Upper lobe of right lung (tissue), 1 donor: ENCODE measurements at places on chromosomes 6 and 20. TPM values are rescaled to one million over a fixed set of nuclear protein-coding genes. Genes with fewer than 3 reads are reported as not detected.

DNA sequence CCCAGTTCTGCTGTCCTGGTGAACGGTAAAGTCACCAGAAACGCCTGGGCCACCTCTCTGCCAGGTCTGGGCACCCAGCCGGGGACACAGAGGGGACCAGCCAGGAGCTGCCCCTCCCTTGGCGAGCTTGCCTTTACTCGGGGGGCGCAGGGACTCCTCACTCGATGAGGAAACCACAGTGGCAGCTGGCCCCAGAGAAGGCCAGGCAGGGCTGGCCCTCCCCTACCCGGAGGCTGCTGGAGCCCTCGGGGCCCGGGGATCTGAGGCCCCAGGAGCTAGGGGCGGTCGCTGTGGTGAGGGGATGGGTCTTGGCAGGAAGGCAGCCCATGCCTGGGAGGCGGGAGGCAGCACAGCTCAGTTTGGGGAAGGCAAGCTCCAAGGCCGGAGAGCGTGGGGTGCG lies 80.4 kb upstream of the SLCO4A1 start:
- no peak for DNase-seq

DNA sequence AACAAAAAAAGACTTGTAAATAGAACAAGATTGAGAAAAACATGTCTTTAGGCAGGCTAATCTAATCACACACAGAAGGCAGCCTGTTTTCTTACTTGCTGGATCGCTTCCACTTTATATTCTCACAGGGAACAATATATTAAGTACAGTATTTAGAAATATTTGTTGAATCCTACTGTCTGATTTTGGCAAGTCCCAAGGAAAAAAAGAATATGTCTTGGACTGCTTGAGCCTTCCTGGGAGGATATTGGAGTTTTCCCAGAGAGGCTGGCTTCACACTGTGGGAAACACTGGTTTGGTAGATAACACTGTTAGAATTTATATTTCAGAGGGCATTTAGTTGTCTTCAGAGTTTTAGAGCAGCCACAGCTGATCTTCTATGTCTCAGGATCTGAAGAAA lies 229.7 kb downstream of the PRL start:
- DNase-seq, result no peak

DNA sequence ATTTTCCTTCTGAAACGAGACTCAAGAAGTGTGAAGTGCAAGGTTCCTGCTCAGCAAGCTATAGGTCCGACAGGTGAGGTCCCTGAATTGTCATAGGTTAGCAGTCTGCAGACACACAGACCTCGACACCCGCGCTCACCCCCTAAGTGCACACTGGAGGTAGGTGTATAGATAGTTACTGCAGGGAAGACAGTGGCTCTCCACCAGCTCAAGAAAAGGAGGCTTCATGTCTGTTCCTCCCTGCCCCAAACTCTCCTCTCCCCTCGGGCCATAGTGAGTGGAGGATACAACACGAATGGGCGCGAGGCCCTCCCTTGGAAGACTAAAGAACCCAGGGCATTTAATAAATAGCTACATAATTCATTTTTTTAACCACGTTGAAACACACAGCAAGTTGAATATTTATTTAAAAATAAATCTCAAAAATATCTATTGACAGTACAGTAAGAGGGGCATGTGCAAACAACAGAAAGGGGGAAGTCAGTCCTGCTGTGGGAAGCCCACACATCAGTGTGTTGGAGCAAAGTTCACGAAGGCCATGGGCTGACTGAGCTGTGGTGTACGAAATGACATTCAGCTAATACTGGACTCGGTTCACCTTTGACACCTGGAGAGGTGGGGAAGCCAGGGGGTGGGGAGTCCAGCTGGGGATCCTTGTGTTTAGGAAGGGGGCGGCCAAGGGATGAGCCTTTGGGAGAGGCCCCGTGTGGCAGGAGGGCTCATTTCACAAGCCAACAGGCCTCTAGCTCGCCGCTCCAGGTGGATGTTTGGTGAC lies 10.7 kb downstream of the SPATA2 start:
- DNase-seq, result peak; percentile 47

PLEKHG1 gene
- 34.6 TPM for total RNA-seq

- no peak for DNase-seq
Measured at GRCh38 chr6:5569491-5569890, 308.2 kb downstream of the FARS2 start.

TENT5A gene
- total RNA-seq, result 17.2 TPM

DNA sequence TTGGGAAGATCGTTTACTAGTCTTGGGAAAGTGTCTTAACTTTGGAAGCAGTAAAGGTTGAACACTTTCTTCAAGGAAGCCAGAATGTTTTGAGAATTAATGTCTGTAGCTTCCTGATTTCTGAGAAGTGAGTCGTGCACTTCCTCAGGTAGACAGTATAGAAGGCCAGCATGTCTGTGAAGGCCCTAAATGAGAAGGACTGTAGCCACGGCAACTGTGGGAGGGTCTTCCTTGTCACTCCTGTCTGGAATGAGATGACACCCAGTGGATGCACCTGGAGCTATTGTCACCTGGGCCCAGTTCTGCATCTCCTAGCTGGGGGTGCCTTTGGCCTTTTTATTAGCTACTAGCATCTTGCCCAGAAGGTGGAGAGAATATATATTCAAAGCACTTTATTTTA lies 8.8 kb downstream of the STX16 start:
- DNase-seq, result no peak

HDGFL1 gene
- not detected for total RNA-seq

- no peak for DNase-seq
Measured at GRCh38 chr6:24844903-24845302, 46.2 kb upstream of the ARMH2 start.

MLN gene
- total RNA-seq, result not detected

GRCh38 chr6:45721665-45722064 lies 294.0 kb downstream of the CLIC5 start:
- no peak for DNase-seq

DNA sequence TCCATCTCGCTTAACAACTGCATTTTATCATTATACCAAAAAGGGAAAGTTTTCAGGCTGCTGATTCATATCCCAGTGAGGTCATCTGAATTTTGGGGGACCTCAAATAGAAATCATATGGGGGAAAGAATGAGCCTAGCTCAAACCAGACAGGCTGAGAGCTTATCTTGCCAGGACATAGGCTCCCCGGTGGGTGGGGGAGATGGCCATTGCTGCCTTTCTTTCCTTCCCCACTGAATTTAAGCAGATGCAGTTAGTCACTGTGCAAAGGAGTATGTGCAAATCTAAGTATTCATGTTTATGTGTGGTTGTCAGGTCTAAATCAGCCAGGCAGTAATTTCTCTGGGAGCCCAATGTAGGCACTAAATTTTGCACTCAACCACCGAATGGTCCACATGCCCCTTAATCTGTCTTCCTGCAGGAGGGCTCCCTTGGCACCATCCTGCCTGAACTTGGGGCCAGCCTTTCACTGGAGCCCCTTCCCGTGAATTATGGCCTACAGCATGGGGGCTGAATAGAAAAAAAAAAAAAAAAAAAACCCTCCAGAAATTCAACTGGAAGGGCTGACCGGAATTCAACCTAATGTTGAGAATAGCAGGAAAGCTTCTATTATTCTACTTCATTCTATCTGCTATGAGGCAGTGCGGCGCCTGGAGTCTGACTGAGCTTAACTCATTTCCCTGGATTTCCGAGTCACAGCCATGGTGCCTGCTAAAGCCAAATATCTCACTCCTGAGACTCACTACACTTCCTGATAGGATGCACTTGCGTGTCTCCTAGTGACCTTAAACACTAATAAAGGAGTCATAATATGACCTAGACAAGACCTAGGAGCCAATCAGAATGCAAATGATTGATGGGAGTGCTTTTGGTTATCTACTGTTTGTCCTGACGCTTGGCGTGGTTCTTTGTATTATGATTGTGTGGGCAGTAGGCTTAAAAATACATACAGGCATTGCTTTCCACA lies 161.5 kb upstream of the HEY2 start:
- no peak for DNase-seq
